ENCODE measurements at places on chromosomes 2 and 18. TPM values are rescaled to one million over a fixed set of nuclear protein-coding genes. Genes with fewer than 3 reads are reported as not detected.

DNA sequence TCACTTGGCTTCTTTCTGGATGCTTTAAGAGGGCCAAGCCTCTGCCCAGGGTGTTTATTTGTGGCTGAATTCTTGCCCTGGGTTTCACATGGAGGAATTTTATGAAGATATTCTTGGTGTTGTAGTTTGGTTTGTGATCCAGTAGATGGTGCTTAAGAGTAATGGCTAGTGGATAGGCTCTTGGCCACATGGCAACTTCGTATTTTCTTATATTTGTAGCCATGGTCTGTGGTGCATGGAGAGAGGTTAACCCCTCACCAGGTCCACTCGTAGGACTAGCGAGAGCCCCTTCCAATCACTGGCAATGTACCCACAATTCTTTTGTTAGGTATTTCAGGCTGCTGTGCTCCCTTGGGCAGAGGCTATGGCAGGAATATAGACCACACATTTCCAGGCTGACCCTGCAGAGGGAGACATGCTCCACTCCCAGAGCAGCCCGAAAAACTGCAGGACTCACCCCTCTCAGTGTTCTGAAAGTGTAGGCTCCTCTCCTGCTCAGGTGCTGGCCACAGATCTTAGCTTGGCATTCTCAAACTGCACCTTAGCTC lies 582.1 kb upstream of the SETBP1 start:
- DNase-seq, result peak; percentile 23

GRCh38 chr2:75645643-75646042 lies 940 bp upstream of the MRPL19 start:
- no peak for DNase-seq

DNA sequence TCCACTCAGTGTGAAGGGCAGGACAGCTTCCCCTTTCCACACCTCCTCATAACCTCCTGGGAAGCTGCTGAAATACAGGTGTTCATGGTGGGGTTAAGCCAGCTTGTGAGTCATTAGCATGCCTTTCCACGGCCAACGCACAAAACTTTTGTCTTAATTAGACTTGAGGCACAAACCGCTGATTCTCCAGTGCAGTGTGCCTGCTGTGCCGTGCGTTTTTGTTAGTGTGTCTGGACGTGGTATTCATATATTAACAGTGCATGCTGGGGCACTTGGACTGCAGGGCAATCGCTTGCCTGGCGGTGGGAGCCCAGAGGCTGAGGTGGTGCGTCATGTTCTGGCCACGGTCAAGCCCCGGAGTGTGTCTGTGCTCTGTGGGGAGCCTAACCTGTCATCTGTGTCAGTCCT lies 156.2 kb downstream of the SH3RF3 start:
- no peak for DNase-seq

GRCh38 chr2:16622399-16622968 lies 43.1 kb downstream of the CYRIA start:
- no peak for DNase-seq

DNA sequence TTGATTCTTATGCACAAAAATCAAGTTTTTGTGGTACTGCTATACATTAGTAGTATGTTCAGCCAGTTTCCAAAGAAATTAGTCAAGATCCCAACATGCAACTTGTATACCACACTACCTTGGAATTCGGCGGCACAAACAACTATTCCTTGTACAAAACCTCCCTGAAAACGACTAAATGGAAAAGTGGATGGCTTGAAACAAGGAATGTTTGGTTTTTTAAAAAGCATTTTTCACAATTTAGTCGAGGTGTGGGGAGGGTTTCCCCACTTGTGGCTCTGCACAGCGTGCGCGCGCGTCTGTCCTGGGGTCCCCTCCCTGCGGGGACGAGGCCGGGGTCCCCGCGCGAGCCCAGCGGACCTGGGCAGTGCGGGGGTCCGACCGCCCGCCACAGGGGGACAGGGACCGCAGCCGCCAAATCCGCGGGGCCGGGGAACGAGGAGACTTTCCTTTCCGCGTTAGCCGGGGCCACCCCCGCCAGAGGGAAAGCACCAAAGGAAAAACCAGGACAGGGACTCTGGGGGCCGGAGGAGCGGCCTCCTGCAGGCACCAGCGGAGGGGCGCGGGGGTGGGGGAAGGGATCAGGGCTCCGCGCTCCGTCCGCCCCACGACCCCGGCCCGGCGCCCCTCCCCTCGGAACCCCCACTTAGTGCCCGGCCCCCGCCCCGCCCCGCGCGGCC lies 534 bp upstream of the SOCS6 start:
- peak; percentile 38 for DNase-seq

- DNase-seq, result no peak
Measured at GRCh38 chr2:100554798-100555407, 7.9 kb upstream of the PDCL3 start.

DNA sequence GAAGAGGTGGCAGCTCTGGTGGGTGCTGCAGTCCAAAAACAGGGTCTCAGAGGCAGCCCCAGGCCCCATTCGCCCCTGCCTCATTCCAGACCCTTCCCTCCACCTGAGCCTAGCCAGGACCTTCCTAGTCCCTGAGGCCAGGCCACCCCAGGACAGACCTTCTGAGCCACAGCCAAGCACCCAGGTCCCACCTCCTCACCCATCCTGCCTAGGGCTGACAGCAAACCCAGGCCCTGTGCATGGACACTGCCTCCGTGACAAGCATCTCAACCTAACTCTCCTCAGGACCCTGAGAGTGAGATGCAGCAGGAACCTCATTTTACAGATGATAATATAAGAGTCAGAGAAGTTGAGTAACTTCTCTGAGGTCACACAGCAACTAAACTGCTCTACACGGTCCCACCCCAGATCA lies 15.5 kb downstream of the ADRA2B start:
- DNase-seq, result no peak

DNA sequence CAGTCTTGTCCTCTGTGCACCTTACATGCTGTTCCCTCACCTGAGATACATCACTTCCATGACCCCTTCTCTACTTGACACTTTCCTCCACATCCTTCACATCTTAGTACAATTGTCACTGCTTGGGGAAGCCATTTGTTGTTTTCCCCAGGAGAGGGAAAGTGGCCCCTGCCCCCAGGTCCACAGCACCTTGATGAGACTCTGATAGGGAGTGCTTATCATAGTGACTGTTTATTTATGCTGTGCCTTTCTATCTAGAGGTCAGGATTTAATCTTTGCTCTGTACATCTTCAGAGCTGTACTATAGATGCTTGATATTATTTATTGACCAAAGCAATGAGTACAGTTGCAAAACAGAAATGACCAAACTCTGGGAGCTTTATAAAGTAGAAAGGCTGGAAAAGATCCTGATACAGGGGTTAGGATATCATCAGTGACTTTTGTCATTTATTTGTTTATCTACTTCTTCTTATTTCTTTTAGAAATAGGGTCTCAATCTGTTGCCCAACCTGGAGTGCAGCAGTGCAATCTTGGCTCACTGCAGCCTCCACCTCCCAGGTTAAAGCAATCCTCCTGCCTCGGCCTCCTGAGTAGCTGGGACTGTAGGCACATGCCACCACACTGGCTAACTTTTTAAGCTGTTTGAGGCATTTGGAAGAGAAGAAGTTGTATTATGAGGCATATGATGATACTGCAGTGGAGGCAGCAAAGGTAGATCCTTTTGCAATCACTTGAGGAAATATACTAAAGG lies 94.2 kb downstream of the MEIS1 start:
- DNase-seq, result no peak

DNA sequence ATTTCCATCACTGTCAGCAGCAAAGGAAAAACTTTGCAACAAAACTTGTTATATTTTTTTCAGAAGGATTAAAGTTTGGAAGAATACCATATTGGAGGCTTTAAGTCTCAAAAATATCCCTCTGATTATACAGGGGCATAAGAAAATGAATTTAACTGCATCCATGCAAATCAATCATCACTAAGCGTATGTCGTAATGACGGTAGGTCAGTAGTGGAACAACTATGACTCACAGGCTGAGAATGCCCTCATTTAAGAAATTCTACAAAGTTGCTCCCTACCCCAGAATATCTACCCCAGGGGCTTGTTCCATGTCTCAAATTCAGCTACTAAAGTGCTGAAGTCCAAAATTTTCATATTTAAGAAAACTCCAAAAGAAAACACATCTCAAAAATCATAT lies 12.5 kb upstream of the NAB1 start:
- DNase-seq, result peak; percentile 78

DNA sequence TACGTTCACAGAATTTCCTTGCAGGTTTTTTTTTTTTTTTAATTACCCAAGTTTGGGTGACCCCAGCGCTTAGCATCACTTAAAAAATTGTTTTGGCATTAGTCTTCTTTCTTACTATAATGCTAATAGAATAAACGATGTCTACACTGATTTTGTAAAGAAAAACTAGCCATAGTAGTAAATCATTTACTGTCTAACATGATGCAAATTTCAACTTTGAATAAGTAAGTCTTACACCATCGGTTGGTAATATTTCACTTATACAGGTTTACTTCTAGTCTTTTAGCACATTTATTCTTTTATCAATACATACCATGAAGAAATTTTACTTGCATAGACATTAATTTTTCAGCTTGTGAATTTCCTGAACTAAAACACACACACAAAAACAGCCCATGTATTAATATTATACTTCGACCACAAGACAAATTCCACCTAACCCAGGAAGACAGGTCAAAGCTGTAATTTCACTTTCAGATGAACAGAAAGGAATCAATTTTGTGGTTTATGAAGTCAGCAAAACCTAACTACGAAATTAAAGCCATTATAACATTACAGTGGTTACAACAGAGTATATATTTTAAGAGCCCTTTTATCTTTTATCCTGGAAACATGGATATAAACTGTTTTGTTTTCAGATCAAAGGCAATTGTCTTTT lies 1.9 kb downstream of the YES1 start:
- DNase-seq, result no peak

DNA sequence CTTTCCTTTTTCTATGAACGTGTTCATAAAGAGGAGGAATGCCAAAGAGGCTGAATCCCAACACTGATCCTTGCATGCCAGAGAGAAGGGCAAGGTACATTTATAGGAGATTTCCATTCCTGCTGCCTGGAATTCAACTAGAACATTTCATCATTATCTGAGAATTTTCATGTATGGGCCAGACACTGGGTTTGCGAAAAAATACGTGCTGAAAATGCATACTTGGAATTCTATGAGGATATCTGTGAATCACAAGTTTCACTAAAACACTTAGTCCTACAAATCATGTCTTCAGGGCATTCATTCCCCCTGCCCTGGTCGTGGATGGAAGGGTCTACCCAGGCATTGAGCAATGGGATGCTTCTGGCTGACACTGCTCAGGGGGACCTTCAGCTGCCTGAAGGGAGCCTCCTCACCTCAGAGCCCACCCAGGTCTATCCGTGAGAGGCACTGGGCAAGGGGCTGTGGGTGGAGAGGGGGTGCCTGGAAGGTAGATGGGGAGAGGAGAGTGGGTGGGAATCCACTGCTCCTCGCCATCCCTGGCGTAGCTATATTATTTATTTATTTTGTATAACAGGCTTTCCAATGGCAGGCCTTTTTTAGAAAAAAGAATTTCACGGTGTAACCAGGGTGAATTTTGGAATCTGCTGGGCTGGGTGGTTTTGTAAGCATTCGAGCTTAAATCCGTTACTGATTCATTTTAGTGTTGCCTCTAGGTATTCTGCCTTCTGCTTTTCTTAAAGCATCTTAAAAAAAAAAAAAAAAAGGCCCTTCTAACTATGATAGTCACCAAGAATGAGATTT lies 560.6 kb upstream of the ID2 start:
- DNase-seq, result no peak

GRCh38 chr2:27798948-27799645 lies 27.6 kb downstream of the MRPL33 start:
- peak; percentile 97 for DNase-seq

DNA sequence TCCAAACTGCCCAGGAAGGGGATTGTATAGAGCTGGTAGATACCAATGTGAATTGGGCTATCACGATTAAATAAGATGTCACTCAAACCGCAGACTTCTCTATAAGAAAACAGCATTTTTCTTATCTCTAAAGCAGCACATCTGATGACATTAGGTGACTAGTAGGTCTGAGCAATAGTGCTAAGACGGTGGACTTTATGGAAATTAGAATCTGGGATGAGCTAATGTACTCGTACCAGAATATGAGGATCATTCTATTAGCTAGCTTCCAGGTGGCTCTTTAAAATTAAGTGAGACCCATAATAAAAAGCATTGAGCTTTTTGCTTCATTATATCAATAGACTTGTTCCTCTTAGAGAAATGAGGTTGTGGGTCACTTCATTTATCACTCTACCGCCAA lies 130.0 kb upstream of the MC4R start:
- no peak for DNase-seq

DNA sequence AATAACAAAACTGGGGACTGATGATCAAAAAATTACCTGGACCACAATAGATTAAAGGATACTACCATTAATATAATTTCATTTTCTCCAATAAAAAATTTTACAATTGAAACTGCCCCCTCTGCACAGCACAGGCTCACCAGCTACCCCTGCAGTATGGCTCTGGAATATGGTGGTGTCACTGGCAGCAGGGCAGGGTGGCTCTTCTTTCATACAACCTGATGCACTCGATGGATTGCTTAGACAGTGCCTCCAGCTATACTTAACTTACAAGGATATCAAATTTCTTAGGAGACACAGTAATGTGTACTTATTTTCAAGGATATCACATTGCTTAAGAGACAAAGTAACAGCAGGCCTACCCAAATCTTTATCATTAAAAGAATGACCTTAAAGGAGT lies 124.0 kb downstream of the PRELID3A start:
- peak; percentile 11 for DNase-seq

- peak; percentile 26 for DNase-seq
Measured at GRCh38 chr2:26172871-26173775, at the start of gene GAREM2. Gene GAREM2 (plus strand): TSS chr2:26173088. CDS start chr2:26173221, 133 bp downstream.

DNA sequence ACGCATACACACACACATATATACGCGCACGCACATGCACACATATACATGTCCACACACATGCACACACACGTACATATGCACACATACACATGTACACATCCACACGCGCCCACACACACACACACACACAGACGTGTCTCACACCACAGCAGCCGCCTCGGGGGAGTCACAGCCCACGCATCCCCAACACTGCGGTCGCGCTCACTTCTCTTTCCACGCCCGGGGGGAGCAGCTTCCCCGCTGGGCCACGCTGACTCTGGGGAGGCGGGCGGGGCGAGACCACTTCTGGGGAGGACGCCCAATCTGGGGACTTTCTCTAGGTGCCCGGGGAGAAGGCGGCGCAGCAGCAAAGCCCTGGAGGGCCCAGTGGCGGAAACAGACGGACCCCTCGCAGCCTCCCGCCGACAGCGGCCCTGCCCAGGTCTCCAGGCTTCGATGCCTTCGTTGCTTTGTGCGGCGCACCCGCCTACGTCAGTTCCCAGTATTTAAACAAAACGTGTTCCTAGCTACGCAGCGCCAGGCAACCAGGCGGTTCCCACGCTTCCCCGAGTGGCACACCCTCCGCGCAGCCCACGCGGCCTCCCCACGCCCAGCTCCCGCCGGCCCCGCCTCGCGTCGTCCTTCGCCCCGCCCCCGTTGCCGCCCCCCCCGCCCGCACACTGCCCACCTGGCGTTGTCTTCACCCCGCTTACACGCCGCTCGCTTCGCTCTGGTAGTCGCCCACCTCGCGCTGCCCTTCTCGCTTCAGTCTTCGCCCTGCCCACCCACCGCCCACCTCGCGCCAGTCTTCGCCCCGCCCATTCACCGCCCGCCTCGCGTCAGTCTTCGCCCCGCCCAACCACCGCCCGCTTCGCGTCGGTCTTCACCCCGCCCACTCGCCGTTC lies 810 bp upstream of the RBFA start:
- DNase-seq, result no peak

The SLC19A3 gene
- not detected for total RNA-seq

The MOGAT1 gene
- total RNA-seq, result not detected

The ARL6IP6 gene
- total RNA-seq, result 35.8 TPM

The TUBB8B gene
- not detected for total RNA-seq

The TGFA gene
- total RNA-seq, result 8.9 TPM

The SAG gene
- not detected for total RNA-seq

The HOXD4 gene
- not detected for total RNA-seq

The FKBP1B gene
- 41.8 TPM for total RNA-seq

The ZNF519 gene
- 20.0 TPM for total RNA-seq

The MBD1 gene
- 42.0 TPM for total RNA-seq
